ENCODE measurements at places on chromosomes 6 and 20. TPM values are rescaled to one million over a fixed set of nuclear protein-coding genes. Genes with fewer than 3 reads are reported as not detected.

- H3K4me1 ChIP-seq: no peaks in the 10 kb centered on the region
- DNase-seq: no peak
- H3K36me3 ChIP-seq: no peaks in the 10 kb centered on the region
- no peak overlapping the region for H3K4me3 ChIP-seq
- no peak overlapping the region for H3K27ac ChIP-seq
- no peaks in the 10 kb centered on the region for H3K27me3 ChIP-seq
Observed at GRCh38 chr6:143884216-143884900, 20.1 kb downstream of the ZC2HC1B start.

DNA sequence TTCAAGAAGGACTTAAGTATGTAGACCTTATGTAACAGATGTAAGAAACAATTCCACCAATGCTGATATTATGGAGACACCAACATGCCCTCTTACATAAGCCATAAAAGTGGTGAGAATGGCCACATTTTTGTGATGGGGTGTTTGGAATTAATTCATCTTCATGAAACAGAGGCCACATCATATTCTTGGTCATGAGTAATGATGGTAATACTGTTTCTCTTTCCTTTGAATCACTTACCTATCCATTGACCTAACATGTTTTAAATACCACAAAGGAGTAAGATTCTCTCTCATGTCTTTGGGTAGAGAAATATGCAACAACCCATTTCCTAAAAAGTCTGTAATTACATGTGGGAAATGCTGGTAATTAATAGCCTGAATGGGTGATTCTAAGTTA, 545.4 kb upstream of the FLRT3 start:
- H3K4me3 ChIP-seq: no peak overlapping the region
- H3K4me1 ChIP-seq: peaks cover 5% of the 10 kb centered on the region
- DNase-seq: no peak
- no peaks in the 10 kb centered on the region for H3K36me3 ChIP-seq
- H3K27ac ChIP-seq: no peak overlapping the region
- H3K27me3 ChIP-seq: no peaks in the 10 kb centered on the region

DNA sequence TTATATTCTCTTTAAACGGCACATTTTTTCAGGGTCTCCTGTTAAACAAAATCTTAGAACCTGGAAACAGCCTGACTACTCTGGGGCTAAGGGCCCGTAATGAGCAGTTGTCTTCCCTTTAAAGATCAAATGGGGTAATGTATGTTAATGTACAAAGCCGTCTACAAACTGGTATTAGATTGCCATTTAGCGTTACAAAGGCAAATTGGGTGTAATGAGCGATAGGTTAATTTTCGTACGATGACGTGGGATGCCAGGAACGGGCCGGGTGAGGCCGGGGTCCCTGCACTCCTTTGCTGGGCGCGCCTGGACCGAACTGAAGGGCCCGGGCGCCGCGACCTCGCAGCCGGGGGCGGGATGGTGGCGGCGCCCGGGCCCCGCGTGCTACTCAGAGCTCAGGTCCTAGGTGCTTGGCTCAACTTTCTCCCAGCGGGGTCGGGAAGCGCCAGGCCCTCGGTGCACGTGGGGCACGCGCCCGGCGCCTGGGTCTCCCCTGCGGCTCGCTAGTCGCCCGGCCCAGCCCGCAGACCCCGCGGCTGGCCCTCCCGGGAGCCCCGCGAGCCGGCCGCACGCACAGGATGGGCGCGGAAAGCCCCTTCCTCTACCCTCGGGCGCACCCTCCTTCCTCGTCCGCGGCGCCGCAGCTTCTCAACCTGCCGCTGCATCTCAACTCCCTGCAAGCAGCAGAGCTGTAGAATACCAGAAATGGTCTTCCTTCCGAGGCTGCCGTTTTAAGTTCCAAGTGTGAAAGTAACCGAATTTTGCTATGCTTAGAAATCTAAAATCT, 5.9 kb downstream of the NKX2-4 start:
- H3K27ac ChIP-seq: no peak overlapping the region
- H3K36me3 ChIP-seq: no peaks in the 10 kb centered on the region
- H3K4me1 ChIP-seq: peaks cover 8% of the 10 kb centered on the region
- peak overlapping the region; percentile 83 for H3K4me3 ChIP-seq

DNA sequence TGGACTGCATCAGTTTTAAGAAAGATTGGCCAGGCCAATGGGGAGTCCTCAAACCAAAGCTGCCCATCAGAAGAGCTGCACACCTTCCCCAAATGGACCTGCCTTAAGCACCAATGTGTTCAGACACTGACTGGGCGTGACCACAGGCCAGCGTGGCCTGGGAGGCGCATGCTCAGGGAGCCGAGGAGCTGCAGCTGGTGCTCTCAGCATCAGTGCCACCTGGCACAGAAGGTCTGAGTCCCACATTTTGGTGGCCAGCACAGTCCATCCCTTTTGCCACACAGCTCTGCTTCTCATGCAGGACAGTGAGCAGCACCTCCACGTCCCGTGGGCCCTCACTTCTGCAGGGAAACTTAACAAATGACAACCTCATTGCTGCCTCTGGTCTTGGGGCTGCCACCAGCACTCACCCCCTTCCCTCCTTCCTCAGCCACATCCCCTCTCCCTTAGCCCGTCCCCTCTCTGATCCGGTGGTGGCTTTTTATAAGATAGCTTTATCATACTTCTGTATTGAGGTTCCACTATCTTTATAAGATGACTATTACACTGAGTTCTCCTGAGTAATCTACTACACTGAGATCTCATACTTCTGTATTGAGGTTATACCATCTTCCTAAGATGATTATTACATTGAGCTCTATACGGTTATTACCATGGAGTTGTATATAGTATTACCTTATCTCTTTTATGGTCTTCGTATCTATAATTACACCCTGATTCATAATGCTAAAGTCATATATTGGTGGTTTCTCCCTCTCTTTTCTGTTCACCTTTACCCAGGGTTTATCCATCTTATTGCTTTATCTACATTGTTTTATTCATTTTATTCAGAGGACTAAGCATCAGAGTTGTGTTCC, 109.1 kb downstream of the TOX2 start:
- no peak overlapping the region for H3K4me3 ChIP-seq
- peaks cover 2% of the 10 kb centered on the region for H3K4me1 ChIP-seq
- DNase-seq: no peak
- peaks cover 10% of the 10 kb centered on the region for H3K27me3 ChIP-seq
- no peaks in the 10 kb centered on the region for H3K36me3 ChIP-seq

DNA sequence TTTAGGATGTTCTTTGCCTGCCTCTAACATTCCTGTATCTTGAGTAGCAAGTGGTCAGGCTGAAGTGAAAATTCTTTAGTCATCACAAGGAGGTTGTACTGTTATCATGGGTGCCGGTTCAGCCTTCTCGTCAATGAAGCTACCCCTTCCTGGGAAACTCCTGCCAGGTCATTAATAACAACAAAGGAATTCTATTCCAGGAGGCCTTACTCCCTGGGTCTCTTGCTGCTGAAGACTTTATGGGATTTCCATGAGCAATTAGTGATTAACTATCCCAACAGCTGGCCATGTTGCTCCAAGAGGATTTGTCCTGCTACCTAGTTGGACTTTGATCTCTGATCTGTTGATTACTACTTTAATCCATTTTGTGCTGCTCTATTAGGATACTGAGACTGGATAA, 62.7 kb upstream of the ELOVL5 start:
- H3K27me3 ChIP-seq: no peaks in the 10 kb centered on the region
- H3K4me1 ChIP-seq: no peaks in the 10 kb centered on the region
- no peaks in the 10 kb centered on the region for H3K36me3 ChIP-seq
- no peak for DNase-seq
- no peak overlapping the region for H3K27ac ChIP-seq

GRCh38 chr6:149974825-149975224, 11.1 kb downstream of the ULBP1 start:
- peaks cover 17% of the 10 kb centered on the region for H3K36me3 ChIP-seq
- no peak for DNase-seq
- H3K27me3 ChIP-seq: peaks cover 14% of the 10 kb centered on the region
- H3K4me1 ChIP-seq: no peaks in the 10 kb centered on the region
- no peak overlapping the region for H3K27ac ChIP-seq

DNA sequence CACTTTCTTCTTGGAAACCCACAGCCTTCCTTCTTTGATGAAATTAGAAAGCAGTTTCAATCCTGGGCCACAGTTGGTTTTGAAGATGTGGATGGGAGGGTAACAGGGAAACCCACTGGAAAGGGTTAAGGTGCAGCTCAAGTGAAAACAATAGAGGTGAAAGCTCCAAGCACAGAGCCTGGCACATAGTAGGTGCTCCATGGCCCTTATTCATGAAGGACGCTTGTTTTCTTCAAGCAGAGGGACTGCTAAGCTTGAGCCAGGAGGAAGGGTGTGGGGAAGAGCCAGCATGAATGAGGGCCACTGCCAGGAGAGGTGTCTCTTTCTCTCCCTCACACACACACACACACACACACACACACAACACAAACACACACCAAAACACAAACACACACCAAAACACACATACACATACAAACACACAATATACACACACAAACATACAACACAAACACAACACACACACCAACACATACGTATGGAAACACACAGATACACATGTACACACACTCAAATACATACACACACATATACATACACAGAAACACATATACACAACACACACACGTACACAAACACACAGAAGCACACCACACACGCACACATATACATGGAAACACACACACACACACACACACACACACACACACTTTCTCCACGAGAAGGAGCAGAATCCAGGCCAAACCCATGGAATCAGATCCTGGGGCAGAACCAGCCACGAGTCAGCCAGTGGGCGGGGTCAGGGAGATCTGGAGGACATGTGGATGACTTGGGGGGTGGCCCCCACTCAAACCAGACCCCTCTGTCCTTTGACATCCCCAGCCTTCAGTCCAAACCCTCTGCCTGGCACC, 23.7 kb upstream of the RBPJL start:
- H3K27me3 ChIP-seq: no peaks in the 10 kb centered on the region
- no peak overlapping the region for H3K27ac ChIP-seq
- DNase-seq: no peak
- H3K4me3 ChIP-seq: no peak overlapping the region

GRCh38 chr20:32792316-32792715, 27.4 kb upstream of the MAPRE1 start:
- no peak overlapping the region for H3K27ac ChIP-seq
- H3K4me1 ChIP-seq: peaks cover 19% of the 10 kb centered on the region
- H3K36me3 ChIP-seq: peaks cover 5% of the 10 kb centered on the region
- H3K27me3 ChIP-seq: peaks cover 4% of the 10 kb centered on the region

DNA sequence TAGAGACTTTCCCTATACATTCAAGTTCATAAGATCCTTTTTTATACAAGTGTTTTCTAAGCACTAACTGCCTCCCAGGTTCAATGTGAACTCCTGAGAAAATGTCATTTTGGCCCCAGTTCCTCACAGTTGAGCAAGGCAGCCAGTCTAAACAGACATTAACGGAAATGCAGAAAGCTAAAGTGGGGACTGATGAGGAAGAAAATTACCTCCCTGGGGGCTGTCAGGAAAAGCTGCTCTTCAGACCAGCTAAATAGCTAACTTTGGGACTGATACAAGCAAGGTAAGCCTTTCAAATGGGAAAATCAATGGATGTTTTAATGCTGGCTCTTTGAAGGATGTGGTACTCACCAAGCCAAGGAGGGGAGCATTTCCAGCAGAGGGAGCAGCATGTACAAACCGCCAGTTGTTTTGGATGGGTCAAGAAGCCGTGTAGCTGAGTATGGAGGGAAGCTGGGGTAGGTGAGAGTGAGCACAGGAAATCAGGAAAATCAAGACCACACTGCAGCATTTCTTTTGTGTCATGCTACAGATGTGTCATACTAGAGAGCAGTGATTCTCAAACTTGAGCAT, 180.8 kb upstream of the CHD6 start:
- DNase-seq: no peak
- no peaks in the 10 kb centered on the region for H3K27me3 ChIP-seq
- no peaks in the 10 kb centered on the region for H3K4me1 ChIP-seq

GRCh38 chr6:9984607-9985006, 430.3 kb downstream of the TFAP2A start:
- no peak overlapping the region for H3K4me3 ChIP-seq
- peaks cover 2% of the 10 kb centered on the region for H3K27me3 ChIP-seq
- H3K4me1 ChIP-seq: no peaks in the 10 kb centered on the region
- no peak for DNase-seq
- no peaks in the 10 kb centered on the region for H3K36me3 ChIP-seq

- H3K4me3 ChIP-seq: no peak overlapping the region
- peaks cover 18% of the 10 kb centered on the region for H3K27me3 ChIP-seq
- DNase-seq: no peak
- H3K4me1 ChIP-seq: peaks cover 26% of the 10 kb centered on the region
- H3K36me3 ChIP-seq: no peaks in the 10 kb centered on the region
Observed at GRCh38 chr6:43267619-43268354, 24.5 kb downstream of the TTBK1 start.

DNA sequence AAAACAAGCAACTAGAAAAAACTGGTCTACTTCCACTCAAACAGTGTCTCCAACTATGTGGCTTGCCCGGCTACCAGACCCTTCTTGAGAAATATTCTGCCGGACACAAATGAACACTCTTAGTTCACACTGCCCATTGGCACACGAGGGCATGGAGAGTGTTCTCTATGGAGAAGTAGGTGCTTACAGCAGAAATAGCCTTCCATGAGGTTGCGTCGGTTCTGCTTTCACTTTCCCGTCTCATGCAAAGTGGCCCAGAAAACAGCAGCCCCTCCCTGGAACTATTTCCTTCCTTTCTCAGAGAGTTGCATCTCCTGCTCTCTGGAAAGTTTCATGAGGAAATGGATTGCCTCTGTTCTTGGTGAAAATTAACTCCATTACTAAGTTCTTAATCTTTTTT, 9.5 kb upstream of the HLA-DOA start:
- no peaks in the 10 kb centered on the region for H3K36me3 ChIP-seq
- no peak overlapping the region for H3K27ac ChIP-seq
- DNase-seq: no peak
- no peak overlapping the region for H3K4me3 ChIP-seq
- peaks cover 5% of the 10 kb centered on the region for H3K4me1 ChIP-seq

- H3K27ac ChIP-seq: no peak overlapping the region
- H3K4me3 ChIP-seq: no peak overlapping the region
- DNase-seq: no peak
- H3K4me1 ChIP-seq: peaks cover 16% of the 10 kb centered on the region
- H3K36me3 ChIP-seq: no peaks in the 10 kb centered on the region
Observed at GRCh38 chr20:34193051-34193450, 48.2 kb upstream of the ASIP start.

DNA sequence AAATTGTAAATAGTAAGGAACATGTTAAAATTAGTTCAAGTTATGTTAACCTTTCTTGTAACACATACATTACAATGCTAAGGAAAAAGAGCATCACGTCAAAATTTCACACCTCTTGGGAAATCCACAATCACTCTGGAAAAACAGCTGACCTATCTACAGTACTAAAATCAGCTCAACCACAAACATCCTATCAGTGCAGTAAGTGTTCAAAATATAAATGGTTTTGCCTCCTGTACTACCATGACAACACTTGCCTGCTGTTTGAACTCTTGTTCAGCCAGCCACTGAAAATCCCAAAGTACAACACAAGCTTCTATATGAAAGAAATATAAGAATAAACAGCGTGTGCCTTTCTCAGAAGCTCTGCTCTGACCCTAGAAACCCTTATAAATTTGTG, 83.5 kb upstream of the PLN start:
- H3K36me3 ChIP-seq: peaks cover 6% of the 10 kb centered on the region
- no peak overlapping the region for H3K4me3 ChIP-seq
- H3K4me1 ChIP-seq: no peaks in the 10 kb centered on the region
- no peaks in the 10 kb centered on the region for H3K27me3 ChIP-seq
- DNase-seq: no peak

Gene SPATA2
- total RNA-seq: 9.7 TPM

Gene KHDC1L
- total RNA-seq: 2.2 TPM

Gene CEP162
- total RNA-seq: 15.7 TPM

Gene RRAGD
- 14.7 TPM for total RNA-seq

Gene BMP7
- 8.7 TPM for total RNA-seq

Gene PSMB8
- not detected for total RNA-seq

Gene TPD52L1
- total RNA-seq: not detected

Gene MAS1
- not detected for total RNA-seq
